ENCODE measurements at places on chromosomes 7 and 10.

DNA sequence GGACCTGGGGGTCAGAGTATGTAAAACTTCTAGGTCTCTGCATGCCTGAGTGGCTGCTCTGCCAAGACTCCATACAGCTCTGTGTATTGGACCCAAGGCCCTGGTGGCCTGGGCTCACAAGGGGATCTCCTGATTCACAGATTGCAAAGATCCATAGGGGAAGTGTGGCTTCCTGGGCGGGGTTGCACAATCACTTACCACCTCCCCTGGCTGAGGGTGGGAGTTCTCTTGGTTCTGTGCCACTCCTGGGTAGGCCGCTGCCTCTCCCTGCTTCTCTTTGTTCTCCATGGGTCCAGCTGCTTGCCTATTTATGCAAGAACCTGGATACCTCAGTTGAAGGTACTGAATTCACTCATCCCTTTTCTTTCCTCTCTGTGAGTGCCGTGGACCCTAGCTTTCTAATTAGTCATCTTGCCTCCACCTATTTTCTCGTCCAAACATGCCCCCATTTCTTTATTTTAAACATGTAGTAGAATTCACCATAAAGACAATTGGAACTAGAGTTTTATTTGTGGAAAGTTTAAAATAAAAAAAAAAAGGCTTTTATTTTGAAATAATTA lies 18.5 kb upstream of the AGR3 start:
- no peak for ATAC-seq

- ATAC-seq: no peak
Observed at GRCh38 chr10:88190540-88191235, 327.3 kb downstream of the PTEN start.

- ATAC-seq: peak; percentile 37
Observed at GRCh38 chr7:42189535-42189934, 47.5 kb downstream of the GLI3 start.

- ATAC-seq: no peak
Observed at GRCh38 chr7:101833799-101834198, 16.4 kb downstream of the CUX1 start.

DNA sequence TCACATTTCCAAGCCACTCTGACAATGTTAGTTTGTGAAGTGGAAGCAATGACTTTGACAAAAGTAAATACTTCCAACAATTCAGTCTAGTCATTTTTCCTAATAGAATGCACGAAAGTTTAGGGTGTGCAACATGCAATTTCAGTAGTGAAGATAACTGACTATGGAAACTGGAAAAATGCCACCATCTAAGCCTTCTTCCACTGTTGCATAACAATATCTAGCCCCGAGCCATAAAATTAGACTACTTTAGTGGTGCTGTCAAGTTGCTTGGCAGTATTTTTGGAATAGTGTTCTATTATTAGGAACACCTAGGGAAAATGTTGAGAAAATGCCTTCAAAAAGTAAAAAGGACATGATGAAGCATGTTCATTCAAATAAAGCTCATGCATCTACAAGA lies 17.9 kb downstream of the SEMA3A start:
- ATAC-seq: peak; percentile 66

DNA sequence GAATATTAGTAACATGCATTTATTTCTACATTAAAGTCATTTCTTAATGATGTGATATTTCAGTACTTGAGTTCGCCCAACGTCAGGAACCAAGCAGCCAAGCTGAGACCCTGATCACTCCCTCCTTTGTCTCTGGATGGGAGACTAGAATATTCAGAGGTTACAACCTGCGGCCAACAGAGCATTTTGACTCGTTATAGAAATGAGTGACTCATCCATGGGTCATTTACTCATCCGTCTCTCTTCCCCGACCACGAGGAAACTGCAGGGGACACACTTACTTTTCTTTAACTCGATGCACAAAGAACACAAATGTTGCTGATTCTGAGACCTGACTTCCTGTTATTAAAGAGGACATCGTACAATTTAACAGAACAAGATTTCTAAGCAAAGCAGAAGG lies 343.3 kb downstream of the FRMD4A start:
- no peak for ATAC-seq

DNA sequence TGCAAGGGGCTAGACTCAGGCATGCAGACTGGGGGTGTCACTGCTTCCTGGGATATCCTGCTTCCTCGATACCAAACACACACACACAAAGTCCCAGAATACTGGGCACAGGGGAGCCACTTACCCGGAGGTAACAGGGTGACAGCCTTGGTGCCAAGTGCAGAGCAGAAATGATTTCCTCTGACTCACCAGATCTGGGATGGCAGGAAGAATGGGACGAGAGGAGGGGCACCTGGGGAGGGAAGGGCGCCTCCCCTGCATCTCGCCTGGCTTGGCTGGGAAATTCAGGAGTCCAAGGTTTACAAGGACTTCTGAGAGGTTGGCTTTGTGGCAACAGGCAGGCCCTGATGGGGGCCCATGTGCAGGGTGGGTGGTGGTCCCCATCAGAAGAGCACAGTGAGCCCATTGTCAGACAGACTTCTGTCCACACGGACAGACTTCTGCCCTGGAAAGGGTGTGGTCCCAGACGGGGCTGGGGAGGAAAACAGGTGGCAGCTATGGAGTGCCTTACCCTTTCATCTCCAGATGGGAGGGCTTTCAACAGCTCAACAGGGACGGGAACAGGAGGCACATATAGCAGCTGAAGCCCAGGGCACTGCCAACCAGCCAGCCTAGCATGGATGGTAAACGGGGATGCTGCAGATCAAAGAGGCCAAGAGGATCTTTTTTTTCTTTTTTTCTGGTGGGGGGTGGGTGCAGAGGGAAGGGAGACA lies 9.7 kb upstream of the CCL24 start:
- no peak for ATAC-seq
